ENCODE measurements at places on chromosomes 16 and 17.

- no peak for DNase-seq
Observed at GRCh38 chr17:3688027-3688553, 7.9 kb downstream of the P2RX5 start.

DNA sequence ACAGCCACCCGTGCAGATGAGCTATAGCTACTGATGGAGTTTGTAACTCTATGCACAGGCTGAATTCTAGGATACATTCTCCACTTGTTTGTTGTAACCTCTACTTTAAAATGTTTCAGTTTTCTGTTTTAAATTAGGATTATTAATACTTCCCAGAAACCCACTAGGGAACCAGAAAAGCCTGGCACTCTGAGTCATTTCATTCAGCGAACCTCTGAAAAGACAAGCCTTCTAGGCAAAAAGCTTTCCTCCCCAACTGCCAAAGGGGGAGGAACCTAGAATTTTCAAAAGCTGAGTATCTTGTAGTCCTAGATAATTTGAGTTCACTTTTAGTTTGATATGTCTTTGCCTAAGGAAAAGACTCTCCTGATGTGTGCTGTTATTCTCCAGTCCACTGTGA lies 43.2 kb downstream of the GOSR1 start:
- no peak for DNase-seq

DNA sequence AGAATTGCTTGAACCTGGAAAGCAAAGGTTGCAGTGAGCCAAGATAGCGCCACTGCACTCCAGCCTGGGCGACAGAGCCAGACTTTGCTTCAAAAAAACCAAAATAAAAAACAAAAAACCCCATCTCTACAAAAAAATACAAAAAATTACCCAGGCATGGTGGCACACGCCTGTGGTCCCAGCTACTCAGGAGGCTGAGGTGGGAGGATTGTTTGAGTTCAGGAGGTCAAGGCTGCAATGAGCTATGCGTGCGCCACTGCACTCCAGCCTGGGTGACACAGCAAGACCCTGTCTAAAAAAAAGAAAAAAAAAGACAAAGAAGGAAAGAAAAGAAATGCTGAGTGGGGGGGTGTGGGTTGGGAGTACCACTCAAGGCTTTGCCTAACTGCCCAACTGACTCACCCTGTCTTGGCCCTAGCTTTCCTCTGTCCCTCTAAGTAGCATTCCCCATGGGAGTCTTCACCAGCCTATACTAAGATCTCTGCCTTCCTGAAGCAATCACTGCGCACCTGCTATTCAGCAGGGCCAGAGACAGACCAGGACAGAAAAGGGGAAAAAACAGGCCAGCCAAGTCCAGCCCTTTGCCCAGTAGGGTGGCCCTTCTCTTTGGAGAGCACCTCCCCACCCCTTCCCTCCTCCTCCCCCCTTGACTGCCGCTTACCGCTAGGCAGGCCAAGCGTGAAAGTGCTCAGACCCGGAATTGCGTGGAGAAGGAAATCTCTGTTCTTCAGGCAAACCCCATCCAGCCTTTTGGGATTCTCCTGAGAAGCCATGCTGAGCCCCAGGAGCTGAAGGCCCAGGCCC lies 45.8 kb downstream of the RTN4RL1 start:
- no peak for DNase-seq

GRCh38 chr17:77836557-77837041 lies 121.9 kb upstream of the TNRC6C start:
- DNase-seq: no peak

GRCh38 chr17:66447159-66447558 lies 144.7 kb downstream of the PRKCA start:
- DNase-seq: no peak

DNA sequence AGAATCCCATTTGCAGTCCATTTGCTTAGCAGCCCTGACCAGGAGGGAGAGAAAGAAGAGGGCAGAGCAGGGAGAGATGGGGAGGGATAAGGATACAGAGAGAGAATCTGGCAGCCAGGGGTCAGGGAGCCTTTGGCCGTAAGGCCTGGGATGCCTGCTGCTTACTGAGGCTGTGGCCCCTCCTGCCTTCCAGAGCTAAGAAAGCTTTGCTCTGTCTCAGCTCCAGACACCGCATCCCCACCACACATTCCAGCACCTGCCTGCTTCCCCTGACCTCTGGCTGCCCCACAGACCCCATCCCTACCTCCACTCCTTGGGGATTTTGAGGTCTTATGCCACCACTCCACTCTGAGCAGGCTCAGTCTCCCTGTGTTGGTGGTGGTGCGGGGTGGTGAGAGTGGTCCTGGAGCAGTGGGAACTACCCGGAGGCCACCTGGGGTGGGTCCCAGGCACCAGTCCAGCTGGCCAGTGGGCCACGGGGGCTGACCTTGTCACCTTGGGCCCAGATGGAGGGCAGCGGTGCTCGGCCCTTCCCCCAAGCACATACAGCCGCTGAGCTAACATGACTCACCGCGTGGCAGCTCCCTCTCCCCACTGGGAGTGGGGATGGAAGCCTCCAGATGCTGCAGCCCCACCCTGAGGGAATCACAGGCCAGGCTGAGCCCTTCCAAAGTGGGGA lies 58.3 kb downstream of the RAI1 start:
- DNase-seq: peak; percentile 64

DNA sequence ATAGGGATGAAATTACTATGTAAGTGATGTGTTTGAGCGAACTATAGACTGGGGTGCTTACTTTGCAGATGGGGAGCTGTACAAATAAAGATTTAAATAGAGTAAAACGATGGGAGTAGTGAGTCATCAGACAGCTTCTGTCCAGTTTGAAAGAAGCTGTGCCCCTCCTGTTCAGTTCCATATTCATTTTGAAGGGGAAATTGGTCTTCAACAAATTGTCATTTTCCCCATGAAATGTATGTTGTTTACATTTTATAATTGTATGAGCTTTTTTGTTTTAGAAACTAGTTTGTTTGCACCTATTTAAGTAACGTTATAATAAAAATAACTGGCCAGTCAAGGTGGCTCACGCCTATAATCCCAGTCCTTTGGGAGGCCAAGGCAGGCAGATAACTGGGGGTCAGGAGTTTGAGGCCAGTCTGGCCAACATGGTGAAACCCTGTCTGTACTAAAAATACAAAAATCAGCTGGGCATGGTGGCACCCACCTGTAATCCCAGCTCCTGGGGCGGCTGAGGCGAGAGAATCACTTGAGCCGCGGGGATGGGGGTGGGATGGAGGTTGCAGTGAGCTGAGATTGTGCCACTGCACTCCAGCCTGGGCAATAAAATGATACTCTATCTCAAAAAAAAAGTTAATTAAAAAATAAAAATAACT lies 20.2 kb downstream of the SEC14L1 start:
- DNase-seq: no peak

DNA sequence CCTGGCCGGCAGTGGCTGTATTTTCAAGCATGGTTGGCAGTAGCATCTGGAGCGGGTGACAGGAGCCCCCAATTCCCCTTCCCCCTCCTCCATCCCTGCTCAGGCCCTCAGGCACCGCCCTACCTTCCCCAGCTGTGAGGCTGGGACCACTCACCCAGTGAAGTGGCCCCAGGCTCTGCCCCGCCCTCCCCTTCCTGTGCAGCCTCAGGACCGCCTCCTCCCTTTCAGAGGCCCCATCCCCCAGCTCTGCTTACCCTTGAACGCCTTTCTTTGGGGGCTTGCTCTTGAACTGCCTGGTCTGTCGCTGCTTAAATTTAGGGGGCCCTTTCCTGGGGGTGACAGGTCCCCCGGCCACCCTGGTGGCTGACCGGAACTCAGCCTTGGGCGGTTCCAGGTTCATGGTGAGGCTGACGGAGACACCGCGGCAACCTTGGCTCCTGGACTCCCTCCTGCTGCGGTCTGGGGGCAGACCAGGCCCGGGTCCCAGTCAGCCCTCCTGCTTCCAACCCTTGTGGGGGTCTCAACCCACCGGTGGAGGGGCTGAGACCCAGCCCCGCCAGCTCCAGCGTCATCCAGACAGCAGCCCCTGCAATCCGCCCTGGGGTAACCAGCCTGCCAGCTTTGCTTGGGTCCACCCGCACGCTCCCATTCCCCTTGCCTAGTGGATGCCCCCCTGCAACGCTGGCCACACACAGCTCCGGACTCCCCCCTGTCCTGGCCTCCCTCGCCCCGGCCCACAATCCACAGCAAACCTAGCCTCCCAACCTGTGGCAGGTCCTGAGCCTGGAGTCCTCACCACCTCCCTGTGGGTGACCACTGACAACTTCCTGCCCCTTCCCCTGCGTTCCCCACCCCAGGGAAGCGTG lies 3.2 kb downstream of the PDE6G start:
- DNase-seq: no peak

DNA sequence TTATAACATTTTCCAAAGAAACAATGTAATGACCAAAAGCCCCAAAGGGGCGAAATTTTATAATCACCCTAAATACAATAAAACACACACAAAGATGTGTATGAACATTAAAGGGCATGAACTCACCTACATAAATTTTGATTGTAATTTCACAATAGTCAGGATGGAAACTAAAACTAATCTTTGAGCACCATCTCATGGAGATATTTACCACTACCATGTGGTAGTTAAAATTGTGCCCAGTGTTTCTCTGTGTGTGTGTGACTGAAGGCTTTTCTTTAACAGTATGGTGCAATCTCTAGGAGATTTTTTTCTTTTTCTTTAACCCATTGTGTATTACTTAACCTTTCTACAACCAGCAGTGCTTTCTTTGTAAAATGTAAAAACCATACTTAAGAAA lies 19.7 kb upstream of the MEIOC start:
- peak; percentile 72 for DNase-seq

DNA sequence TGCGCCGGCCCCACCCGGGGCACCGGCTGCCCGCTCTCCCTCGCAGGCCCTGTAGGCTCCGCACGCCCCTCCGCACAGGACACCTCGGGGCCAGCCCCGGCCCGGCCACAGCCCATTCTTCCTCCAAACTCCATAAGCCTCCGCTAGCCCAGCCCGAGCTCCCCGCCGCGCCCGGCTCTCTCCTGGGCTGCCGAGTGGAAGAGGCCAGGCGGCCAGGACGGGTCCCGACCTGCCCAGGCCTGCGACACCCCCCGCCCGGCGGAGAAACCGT lies 397 bp downstream of the NCOR1 start:
- DNase-seq: peak; percentile 54

DNA sequence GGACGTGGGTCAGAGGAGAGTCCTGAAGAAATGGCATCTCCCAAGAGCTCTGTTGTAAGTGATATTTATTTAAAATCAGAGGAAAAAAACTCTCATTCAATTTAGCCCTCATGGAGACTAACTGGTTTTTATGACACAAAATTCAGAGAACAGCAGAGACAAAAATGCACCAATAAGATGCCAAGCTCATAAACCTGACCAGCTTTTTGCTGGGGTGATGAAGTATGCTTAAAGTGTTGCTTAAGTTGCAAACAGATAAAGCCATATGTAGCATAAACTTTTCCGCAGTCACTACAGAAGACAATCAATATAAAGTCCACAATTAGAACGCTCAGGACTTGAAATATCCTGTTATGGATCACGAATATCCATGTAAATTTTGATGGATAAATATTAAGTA lies 124.0 kb upstream of the CORO6 start:
- DNase-seq: no peak

- no peak for DNase-seq
Observed at GRCh38 chr17:17523731-17524490, 27.7 kb upstream of the RASD1 start.

DNA sequence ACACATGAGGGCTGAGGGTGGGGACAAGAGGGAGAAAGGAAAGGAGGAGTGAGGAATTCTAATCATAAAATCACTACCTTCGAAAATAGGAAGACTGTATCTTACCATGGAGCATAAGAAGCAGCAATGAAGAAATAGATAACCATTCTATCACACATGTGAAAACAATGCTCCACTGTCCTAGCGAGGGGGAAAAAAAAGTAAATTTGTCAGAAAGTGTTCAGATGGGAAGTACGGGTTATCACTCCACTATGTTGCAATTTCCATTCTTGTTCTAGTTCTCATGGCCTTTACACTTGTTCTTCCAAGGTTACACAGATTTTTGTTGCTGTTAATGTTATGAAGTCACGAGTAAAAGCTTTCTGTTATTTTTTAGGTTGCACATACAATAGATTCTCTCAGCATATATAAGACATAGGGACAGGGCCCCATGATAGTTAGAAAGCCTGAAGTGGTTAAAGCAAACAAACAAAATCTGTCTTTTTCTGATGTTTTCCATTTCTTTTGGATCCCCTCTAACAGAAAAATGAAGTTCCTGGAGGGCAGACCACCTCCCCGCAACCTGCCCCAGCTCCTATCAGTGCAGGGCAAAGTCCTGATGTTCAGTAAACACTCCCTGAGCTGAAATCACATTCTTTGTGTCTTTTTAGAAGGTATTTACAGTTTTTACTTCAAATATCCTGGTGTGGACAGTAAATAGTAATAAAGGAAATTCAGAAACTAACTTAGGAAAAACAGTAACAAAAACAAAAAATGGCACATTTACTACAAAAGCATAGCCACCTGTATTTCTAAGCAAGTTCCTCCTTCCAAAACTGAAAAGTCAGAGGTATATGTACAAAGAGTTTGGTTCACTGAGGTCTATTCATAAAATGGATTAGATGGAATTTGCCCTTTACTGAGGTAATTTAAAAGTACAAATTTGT lies 13.7 kb downstream of the MMD start:
- DNase-seq: no peak

DNA sequence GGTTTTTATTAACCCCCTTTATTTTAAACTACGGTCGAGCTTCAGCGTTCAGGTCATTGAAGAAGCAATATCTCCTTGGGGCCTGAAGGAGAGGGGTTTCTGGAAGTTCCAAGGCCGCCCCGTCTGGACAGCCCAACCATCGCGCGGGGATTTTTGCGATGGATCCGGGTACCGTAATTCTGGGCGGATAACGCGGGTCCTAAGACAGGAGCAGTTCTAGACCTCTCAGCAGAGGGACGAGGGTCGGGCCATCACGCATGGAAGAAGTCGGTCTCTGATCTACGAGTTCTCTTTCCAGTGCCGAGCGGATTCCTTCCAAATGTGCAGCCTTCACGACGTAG lies 3.6 kb downstream of the BORCS6 start:
- no peak for DNase-seq

DNA sequence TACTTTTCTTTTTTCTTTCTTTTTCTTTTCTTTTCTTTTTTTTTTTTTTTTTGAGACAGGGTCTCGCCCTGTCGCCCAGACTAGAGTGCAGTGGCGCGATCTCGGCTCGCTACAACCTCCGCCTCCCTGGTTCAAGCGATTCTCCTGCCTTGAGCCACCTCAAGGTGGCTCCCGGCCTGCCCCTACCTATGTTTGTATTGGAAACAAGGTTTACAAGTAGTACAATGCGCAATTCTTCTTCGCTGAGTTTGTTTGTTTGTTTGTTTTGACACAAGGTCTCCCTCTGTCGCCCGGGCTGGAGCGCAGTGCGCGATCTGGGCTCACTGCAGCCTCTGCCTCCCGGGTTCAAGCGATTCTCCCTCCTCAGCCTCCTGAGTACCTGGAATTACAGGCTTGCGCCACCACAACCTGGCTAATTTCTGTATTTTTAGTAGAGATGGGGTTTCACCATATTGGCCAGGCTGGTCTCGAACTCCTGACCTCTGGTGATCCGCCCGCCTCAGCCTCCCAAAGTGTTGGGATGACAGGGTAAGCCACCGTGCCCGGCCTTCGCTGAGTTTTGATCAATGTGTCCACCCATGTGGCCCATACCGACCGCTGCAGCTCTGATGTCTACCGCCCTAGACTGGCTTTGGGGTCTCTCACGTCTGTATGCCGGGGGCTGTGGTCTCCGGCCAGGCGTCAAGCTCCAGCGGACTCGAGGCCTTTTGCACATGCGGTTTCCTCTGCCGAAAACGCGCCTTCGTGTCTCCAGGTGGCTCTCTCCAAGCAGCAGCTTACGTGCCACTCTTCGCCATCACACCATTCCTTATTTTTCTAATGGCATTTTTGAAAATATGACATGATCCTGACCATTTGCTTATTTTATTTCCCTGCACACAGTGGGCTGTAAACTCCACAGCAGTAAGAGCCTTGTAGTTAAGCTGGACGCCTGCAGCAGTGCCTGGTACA lies 1.1 kb upstream of the YBX2 start:
- no peak for DNase-seq

GRCh38 chr16:28298511-28298878 lies 6.2 kb downstream of the SBK1 start:
- no peak for DNase-seq
